ENCODE measurements at places on chromosomes 3 and 15.

DNA sequence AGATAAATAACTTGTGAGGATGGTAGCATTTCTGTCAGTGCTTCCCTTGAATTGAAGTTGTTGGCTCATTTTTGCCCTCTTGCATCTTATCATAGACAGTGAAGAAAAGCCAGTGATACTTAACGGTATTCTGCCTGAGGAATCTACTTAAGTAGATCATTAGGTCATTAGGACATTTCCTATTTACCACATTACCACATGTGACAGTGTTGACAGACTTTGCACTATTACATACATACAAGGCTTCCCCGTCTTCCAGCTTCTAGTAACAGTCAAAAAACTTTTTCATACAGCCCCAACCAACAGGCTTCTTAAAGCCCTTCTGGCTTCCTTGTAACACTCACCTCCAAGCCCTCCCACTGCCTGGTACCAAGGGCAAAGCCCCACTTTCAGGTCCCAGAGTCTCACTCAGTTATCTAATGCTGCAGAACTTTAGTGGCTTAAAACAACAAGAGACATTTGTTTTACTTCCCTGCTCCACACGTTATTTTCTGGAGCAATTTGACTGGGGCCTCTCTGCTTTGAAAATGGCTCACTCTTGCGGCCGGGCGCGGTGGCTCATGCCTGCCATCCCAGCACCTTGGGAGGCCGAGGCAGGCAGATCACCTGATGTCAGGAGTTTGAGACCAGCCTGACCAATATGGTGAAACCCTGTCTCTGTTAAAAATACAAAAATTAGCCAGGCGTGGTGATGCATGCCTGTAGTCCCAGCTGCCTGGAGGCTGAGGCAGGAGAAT lies 40.0 kb downstream of the ASB7 start:
- no peak for DNase-seq

DNA sequence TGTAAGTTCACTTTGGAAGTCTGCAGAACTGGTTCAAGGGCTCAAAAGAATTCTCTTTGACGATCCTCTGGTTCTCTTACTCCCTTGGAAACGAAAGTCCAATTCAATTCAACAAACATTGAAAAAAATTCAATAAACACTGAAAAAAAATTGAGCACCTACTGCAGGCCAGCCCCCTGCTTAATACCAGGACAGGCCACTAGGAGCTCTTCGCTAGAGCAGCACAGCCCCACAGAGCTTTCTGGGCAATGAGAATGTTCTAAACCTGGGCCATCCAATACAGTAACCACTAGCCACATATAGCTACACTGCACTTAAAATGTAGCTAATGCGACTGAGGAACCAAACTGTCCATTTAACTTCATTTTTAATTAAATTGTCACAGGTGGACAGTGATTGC lies 50.4 kb upstream of the DCLK3 start:
- no peak for DNase-seq

DNA sequence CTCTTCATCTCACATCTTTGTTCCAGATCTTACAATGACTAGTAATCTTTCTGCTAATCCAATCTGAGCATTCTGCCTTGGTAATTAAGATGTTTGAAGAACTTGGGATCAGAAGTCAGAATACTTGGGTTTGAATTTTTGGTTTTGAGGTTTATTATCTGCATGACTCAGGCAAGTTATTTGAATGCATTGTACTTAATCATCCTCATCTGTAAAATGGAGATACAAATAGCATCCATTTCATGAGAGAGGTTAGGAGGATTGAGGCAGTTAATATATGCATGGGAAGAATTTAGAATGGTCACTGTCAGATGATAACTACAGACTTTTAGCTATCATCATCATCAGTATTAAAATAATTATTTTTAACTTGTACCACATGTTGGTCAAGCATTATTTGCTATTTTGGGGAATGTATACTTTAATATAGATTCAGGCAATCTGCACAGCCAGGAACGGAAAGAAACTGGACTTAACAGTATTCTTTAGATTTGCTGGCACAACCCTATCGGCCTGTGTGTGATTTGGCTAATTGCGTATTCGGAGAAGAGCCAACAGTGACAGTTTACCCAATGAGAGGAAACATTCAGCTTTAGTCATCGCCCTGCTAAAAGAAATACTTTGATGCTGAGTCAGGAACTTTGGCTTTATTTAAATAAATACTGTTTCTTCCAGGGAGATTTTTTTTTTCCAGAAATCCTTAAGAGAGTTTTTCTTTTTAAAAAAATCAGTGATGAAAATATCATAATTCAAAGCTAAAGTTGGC lies 600.0 kb downstream of the ROBO1 start:
- DNase-seq, result no peak

DNA sequence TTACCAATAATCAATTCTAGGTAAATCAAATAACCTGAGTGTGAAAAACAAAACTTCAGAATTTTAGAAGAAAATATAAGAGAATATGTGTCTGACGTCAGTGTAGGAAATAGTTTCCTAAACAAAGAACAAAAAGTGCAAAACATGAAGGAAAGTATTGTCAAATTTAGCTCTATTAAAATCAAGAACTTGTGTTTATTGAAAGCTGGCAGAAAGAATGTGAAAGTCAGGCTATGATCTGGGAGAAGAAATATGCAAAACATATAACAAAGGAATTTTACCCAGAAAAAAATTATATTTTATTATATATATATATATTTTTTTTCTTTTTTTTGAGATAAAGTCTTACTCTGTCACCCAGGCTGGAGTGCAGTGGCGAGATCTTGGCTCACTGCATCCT lies 129.1 kb upstream of the ANKRD28 start:
- DNase-seq, result no peak

- no peak for DNase-seq
Measured at GRCh38 chr3:72862314-72863090, 14.3 kb upstream of the SHQ1 start.

DNA sequence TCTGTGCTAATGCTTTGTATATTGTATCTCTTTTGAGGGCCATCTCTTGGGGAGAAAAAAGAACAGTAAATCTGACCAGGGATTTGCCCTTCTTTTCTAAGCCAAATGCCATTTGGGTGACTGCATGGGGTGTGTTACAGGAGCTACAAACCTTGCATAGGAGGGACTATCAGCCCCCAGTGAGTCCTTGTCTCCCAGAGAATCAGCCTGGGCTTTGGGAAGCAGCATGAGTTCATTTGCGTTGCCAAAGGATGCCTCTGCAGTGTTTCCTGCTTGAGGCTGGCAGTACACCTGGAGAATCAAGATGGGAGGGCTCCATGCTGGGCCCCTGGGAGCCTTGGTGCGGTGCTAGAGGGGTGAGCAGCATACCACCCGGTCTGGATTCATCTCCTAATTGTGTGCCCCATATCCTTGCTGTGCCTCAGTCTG lies 49.6 kb upstream of the POLG start:
- no peak for DNase-seq

- DNase-seq, result peak; percentile 88
Measured at GRCh38 chr3:195908694-195909581, 587 bp upstream of the TNK2 start.

GRCh38 chr15:46146002-46146401 lies 511.2 kb downstream of the SQOR start:
- no peak for DNase-seq

Data from H7 (cell line).